ENCODE measurements at places on chromosomes 2 and 18. TPM values are rescaled to one million over a fixed set of nuclear protein-coding genes. Genes with fewer than 3 reads are reported as not detected.

DNA sequence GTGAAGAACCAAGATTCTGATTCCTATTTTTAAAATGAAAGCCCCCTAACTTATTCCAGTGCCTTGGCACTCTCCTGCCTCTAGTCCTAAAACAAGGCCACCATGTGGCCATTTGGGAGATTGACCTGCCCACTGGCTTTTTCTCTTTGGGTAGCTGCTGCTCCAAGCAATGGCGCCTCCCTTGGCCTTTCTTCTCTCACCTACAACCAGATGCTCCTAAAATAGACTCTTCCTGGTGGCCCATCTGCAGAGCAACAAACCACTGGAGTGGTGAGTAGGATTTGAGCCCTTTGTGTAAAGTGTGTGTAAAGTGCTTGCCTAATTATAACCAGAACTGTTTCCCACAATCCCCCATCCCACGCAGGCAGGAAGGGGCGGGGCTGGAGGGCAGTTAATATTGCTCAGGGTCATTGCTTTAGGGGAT lies 114.2 kb downstream of the FHOD3 start:
- DNase-seq: no peak

The IL36RN gene
- total RNA-seq: not detected

- DNase-seq: no peak
These were observed 324.2 kb downstream of the LNPK start for GRCh38 chr2:175677880-175678279.

DNA sequence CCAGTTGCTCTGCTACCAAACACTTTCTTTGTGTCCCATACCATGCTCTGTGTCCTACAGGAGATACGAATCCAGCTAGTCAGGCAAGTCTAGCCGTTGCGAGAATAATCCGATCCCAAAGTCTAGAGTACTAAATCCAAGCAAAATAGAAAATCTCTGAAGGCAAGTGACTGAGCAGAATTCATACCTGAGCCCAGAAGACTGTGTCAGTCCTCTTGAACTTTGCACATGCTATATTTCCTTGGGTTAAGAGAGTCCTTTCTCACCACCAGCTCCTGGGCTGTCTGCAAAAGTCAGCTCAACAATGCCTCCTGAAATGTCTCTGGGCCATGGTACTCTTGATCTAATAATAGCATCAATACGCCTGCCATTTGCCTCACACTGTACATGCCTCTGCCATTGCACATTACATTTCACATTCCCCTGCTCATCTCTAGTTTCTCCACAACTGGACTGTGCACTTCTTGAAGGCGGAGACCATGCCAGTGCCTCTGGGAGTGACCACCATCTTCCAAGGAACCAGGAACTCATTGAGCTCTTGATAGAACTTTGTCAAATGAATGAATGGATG lies 265.8 kb upstream of the ID2 start:
- DNase-seq: no peak

The CENPA gene
- total RNA-seq: not detected

The ZNF532 gene
- 73.6 TPM for total RNA-seq

DNA sequence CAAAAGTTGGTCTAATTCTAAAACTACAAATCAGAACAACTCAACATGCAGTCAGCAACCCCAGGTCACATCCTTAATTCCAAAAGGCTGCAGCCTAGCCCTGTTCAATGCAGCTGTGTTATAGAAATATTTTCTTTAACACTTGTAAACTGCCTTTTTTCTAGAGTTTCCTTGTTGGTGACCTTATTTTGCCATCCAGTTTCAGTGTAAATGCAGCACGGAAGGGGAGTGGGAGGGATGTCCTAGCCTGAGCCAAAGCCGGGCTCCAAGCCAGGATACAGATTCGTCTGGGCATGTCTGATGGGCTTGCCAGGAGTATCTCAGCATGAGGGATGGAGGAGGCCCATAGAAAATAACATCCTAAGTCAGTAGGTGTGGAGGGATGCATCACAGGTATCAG lies 17.7 kb upstream of the SP3 start:
- no peak for DNase-seq

The GPR155 gene
- total RNA-seq: 3.6 TPM

- DNase-seq: no peak
These were observed 36.6 kb upstream of the IKZF2 start for GRCh38 chr2:213187833-213188532.

DNA sequence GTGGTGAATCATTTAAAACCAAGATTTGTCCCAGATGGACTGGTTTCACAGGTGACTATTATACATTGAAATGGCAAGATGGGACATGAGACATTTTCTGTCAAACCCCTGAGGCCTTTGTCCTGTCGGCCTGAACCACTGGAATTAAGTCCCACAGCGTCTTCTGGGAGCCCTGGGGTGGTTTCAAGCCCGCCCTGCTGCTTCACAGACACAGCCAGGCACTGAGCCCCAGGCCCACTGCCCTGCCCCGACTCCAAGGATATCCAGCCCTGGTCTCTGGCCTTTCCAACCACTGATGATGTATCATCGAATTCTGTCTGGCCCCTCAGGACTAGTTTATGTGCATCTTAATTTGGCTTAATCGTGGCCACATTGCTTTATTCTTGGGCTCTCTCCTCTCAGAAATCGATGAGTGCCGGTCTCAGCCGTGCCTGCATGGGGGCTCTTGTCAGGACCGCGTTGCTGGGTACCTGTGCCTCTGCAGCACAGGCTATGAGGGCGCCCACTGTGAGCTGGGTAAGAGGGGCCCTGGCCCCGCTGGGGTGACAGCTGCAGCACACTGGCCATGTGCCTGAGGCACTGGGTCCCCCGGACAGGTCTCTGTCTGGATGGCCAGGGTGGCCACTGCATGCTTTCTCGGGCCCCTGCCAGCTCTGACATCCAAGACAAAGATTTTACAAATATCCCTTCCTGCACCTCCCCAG lies 39.5 kb downstream of the MTERF4 start:
- DNase-seq: no peak

The MYO7B gene
- total RNA-seq: 1.3 TPM

All from omental fat pad (tissue), 4 donors.